Mesothelial cell of epicardium (in vitro differentiated cells): ENCODE measurements at places on chromosomes 16 and 17.

GRCh38 chr17:77637818-77638575 lies 320.5 kb upstream of the TNRC6C start:
- no peak for DNase-seq

- no peak for DNase-seq
Observed at GRCh38 chr17:82160075-82160474, 52.6 kb downstream of the CCDC57 start.

- DNase-seq = no peak
Observed at GRCh38 chr16:64450177-64450576, 671.7 kb downstream of the CDH11 start.

DNA sequence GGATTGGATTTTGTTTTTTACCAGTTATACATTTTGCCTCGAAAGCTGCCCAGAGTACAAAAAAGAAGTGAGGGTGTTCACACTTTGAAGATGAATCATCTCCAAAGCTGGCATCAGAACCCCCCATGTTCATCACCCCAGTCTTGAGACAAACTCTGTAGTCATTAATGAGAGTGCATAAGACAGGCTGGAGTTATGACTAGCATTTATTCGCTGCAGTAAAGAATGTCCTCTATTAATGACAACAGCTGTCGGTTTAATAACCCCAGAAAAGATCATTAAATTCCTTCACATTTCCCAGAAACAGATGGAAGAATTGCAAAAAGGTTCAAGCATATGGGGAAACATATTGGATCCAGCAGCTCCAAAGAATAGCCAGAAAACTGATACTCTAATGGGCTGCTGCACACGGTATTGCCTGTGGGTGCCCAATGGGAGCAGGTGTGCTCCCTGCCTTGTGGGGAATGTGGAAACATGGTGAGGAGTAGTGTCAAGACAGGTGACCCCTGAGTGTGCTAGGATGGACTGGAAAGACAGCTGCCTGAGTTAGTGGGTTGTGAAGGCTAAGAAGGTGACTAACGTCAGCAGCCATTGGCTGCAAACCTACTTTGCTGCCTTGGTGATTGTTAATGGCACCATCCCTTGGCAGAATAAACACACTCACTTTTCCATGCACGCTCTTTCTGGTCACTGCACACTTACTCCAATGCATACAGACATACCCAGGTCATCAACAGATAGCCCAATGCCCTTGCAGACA lies 81.9 kb downstream of the AIPL1 start:
- DNase-seq = no peak

GRCh38 chr17:7346761-7347614 lies 5.0 kb upstream of the KCTD11 start:
- no peak for DNase-seq
